Dermis lymphatic vessel endothelial cell (primary cell): ENCODE measurements at places on chromosomes 1 and 21. TPM values are rescaled to one million over a fixed set of nuclear protein-coding genes. Genes with fewer than 3 reads are reported as not detected.

Gene VWA1
- 4.2 and 13.1 TPM in 2 replicates for total RNA-seq

Gene OLIG2
- not detected in 2 replicates for total RNA-seq

Gene P3R3URF
- total RNA-seq = not detected in 2 replicates

Gene TYW3
- total RNA-seq = 12.0 and 16.2 TPM in 2 replicates

Gene MSH4
- 0.11 and 0.17 TPM in 2 replicates for total RNA-seq

Gene MTX1
- total RNA-seq = 23.5 and 34.1 TPM in 2 replicates

Gene F5
- total RNA-seq = under 0.01 TPM in 1 of 2 replicates, not detected in the other

Gene VANGL1
- total RNA-seq = 19.0 and 19.4 TPM in 2 replicates

Gene TBX15
- 0.11 and 1.0 TPM in 2 replicates for total RNA-seq

Gene HOOK1
- under 0.01 TPM in 2 replicates for total RNA-seq

Gene KIF14
- 1.7 and 2.1 TPM in 2 replicates for total RNA-seq

Gene DYNLT5
- 0.43 and 1.1 TPM in 2 replicates for total RNA-seq

Gene AMPD1
- not detected in 2 replicates for total RNA-seq

Gene SPRR2G
- total RNA-seq = not detected in 2 replicates

Gene SEC16B
- 0.54 and 0.60 TPM in 2 replicates for total RNA-seq

Gene TLCD4
- total RNA-seq = under 0.01 and 0.11 TPM in 2 replicates

Gene ACTL8
- not detected in 2 replicates for total RNA-seq

Gene MECR
- 9.5 and 15.2 TPM in 2 replicates for total RNA-seq

Gene C8A
- not detected in 2 replicates for total RNA-seq

Gene COL24A1
- total RNA-seq = not detected in 2 replicates

Gene CNTN2
- not detected in 2 replicates for total RNA-seq

Gene KIAA0040
- total RNA-seq = 11.6 and 14.1 TPM in 2 replicates
